ENCODE measurements at places on chromosomes 6 and 20. TPM values are rescaled to one million over a fixed set of nuclear protein-coding genes. Genes with fewer than 3 reads are reported as not detected.

DNA sequence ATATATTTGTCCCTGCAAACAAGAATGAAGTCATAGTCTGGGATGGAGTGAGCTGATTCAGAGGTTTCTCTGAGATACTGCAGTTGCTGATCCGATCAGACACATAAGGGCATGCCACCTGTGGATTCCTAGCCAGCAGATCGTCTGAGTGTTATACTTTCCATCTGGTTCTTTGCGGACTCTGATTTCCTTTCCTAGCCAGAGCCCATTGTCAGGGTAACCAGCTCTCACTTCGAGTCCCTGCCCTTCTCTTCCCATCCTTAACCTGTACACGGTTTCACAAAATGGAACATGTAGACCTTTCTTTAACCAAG is 100.9 kb downstream of the TMEM200A start:
- no peak for ATAC-seq

- peak; percentile 4 for ATAC-seq
Measured at GRCh38 chr6:106450653-106451052, 90.1 kb downstream of the CRYBG1 start.

- no peak for ATAC-seq
Measured at GRCh38 chr6:128932061-128932460, 49.1 kb downstream of the LAMA2 start.

DYNLT2 gene
- total RNA-seq, result 3.1 TPM

CCM2L gene
- 9.3 TPM for total RNA-seq

ADGB gene
- total RNA-seq, result not detected

RIMS4 gene
- 4.6 TPM for total RNA-seq
